ENCODE measurements at places on chromosomes 16 and 17.

DNA sequence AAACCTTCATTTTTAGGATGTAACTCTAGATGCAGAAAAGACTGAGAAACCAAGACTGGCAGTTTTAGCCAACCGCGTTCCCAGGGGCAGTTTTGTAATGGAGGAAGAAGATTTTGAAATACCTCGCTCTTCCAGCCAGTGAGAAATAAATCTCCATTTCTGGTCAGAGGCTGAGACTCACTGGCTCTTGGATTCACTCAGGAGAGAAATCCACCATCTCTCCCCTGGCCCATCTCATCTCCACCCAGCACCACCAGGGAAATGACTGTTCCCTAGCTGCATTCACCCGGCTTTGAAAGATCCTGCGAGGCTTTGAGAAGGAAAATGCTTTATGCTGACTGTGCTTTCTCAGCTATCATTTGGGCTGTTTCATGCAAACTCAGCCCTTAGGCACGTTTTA, 185.2 kb downstream of the SOX9 start:
- DNase-seq = no peak

- no peak for DNase-seq
Observed at GRCh38 chr16:65767125-65767524, 599.4 kb upstream of the CDH5 start.

DNA sequence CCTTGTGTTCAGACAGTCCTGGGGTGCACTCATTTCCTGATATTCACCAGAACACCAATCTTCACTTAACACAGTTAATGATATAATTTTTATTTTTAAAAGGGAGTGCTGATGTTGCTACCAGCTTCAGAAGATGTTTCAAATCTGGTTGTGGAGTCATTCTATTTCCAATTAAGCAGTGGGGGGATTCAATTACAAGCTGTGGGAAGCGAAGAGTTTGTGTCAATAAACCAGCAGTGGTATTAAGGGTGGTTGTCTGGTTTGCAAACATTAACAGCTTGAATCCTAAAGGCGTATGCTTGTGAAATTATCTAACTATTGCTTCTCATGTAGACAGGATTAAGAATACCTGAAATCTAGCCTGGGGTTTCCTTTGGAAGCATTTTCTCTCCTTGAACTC, 1637.5 kb upstream of the GOT2 start:
- no peak for DNase-seq

- DNase-seq = no peak
Observed at GRCh38 chr16:86758932-86759331, 180.6 kb downstream of the FOXL1 start.

- no peak for DNase-seq
Observed at GRCh38 chr16:84829168-84829965, 9.6 kb downstream of the CRISPLD2 start.

DNA sequence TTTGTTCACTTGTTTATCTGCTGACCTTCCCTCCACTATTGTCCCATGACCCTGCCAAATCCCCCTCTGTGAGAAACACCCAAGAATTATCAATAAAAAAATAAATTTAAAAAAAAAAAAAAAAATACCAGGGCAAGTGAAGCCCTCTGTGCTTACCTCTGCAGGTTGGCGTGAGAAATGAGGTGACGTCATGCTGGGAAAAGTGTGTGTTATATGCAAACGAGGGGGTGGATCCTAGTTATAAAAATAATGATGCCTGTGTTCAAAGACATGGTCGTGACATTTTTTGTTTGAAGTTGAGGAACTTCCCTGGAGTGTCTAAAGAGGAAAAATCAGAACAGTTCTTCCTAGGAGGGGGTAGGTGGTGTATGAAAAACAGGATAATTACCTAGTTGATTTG, 20.2 kb downstream of the TMC7 start:
- no peak for DNase-seq
